ENCODE measurements at places on chromosomes 2 and 18.

DNA sequence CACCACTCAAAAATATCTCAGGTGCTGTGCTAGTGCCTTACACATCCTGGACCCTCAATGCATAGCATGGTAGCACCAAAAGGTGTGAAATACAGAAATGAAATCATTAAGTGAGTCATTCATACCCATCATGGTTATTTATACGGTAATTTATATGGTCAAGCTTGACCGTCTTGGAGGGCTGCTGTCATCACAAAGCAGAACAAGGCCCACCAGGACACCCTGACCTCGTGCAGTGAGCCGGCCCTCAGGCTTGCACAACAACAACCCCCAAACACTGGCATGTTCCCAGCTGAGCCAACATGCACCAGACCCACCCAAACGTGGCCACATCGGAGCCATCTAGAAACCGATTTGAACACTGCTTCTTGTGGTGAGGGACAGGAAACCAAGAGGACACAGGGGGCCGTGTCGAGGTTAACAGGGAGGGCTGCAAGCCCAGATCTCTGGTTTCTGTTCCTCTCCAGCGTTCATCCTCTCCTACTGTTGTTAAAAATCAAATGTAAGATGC is 378.5 kb upstream of the ID2 start:
- no peak for DNase-seq

DNA sequence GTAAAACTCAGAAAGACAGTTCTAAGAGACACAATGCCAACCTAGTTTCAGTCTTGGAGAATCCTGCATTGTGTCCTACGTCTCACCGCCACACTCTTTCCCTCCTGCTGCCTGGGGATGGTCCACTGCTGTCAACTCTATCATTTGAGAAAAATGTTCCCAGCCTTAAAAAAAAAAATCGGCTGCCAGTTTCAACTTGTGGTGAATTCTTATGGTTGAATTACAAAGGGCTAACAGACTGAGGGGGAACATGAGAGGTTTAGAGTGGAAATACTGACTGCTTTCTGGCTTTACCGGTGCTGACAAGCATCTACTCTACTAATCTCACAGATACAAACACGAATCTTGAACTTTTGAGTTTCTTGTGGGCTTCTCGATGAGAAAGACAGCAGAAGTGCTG is 74.0 kb downstream of the NAB1 start:
- no peak for DNase-seq

DNA sequence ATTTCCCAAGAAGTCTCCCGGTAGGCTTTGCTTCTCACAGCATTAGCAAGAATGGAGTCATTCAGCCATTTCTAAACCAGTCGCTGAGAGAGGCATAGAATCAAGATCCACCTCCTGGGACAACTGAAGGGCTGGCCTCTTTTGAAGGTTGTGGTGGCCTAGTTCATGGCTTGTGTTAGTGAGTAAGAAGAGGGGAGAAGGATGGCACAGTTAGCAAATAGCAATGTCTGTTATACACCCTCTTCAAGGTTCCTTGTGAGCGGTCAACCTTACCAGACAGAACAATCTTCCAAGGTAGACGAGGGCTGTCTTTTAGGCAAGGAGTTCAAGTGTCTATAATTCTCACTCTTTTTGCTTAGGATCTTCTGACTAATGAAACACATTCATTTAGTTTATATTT is 35.4 kb upstream of the DNAH7 start:
- no peak for DNase-seq

DNA sequence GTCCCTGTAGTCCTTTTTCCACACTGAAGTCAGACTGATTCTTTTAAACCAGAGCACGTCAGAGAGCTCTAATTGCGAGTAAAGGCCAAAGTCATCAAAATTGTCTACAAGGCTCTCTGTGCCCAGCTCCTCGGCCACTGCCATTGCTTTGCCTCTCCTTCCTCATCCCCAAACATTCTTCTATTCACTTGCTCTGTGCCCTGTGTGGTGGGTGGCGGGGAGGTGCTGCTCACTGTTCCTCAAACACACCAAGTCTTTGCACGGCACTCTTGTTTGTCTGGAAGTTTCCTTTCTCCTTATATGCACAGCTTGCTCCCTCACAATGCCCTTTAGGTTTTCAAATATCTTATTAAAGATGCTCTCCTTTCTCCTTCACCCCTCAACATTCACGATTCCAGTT is 100.1 kb upstream of the FSHR start:
- DNase-seq = no peak

DNA sequence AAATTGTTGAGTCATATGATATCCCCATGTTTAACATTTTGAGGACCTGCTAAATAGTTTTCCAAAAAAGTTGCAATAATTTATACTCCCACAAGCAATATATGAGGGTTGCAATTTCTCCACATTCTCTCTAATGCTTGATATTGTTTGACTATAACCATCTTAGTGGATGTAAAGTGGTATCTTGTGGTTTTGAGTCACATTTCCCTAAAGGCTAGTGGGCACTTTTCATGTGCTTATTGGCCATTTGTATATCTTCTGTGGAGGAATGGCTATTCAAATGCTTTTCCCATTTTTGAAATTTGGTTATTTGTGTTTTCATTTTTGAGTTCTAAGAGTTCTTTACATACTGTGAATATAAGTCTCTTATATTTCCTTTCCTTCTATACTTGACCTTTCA is 82.7 kb downstream of the SCG2 start:
- no peak for DNase-seq

DNA sequence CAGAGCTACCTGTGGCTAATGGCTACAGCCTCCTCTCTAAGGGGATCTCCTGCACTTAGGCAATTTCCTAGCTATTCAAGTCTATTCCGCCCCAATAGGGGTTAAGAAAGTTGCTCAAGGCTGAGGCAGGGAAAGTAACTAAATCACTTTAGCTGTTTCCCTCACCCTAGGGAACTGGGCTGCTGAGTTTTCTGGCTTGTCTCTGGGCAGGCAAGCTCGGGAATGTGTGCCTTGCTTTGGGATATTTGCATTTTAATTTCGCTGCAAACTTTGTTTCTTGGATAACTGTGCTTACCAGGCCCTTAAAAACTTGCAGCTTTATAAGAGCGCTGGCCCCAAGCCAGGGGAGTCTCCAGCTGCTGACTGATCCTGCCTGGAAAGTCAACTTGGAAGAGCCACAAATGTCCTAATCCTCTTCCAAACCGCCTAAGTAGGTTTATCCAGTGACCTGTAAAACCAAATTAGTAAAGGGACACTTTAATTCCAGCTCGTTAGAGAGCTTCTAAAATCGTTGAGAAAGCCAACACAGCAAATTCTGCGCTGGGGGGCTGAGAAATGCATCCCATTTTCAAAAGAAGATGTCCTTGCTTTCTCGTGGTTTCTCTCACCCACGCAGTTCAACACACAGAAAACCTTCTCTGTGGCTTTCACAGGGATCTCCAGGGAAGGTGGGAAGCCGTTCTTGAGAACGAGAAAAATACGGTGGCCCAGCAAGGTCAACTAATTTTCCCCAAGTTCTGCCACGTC is 59.5 kb upstream of the SP3 start:
- DNase-seq = no peak

GRCh38 chr2:68658266-68658665 is 14.9 kb downstream of the PROKR1 start:
- no peak for DNase-seq

DNA sequence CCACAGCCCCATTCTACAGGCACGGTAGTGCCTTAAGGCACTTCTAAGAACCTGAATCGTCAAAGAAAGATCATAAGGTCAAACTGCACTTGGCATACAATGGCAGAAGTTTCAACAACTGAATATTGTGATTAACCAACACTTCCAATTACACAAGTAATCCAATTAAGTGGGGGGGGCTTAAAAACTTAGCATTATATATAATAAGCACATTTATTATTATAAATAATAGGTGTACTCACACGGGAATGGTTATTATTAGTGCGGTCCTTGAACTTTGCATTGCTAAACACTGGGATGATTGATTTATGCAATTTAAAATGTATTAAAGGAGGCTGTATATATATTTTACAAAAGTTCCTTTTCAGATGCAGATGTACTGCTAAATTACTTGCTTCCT is 7.6 kb downstream of the APCDD1 start:
- no peak for DNase-seq

- DNase-seq = no peak
Measured at GRCh38 chr2:217293046-217293445, 433.2 kb upstream of the TNP1 start.

GRCh38 chr2:180124273-180125139 is 117.4 kb upstream of the CWC22 start:
- peak; percentile 32 for DNase-seq

- DNase-seq = no peak
Measured at GRCh38 chr2:136168720-136169119, 50.8 kb upstream of the CXCR4 start.

DNA sequence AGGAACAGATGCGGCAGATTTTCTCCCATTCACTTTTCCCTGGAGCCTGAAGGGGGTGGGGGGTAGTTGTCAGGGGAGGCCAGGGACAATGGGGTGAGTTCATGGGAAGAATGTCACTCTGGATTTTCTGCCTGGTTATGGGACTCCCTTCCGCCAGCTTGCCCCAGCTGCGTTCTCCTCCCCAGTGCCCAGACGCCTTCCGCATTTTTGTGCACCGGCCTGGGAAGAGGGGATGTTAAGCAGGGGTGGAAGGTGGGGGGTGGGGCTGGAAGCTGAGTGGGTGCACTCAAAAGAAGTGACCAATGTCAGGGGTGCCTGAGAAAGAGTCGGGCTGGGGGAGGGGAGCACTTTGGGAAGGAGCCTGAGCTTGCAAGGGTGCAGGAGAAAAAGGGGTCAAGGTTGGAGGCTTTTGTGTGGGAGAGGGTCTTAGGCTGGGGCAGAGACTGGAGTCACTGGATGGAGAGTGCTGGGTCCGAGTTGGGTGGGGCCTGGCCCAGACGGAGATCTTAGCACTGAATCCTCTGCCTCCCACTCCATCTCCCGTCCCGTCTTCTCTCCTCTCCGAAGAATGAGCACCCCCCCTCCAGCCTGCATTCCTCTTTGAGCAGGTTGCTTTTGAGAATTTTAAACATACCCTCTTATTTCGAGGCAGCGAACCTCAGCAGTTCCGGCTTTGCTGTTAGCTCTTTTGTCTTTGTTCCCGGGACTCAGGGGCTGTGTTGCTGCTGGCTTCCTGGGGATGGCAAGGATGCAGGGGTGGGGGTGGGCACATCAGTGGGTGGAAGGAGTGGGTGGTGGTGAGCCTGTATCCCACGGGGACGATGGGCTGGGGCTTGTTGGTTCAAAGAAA is 2.7 kb downstream of the IGFBP2 start:
- no peak for DNase-seq

GRCh38 chr18:57855551-57855950 is 52.4 kb upstream of the ATP8B1 start:
- DNase-seq = no peak

DNA sequence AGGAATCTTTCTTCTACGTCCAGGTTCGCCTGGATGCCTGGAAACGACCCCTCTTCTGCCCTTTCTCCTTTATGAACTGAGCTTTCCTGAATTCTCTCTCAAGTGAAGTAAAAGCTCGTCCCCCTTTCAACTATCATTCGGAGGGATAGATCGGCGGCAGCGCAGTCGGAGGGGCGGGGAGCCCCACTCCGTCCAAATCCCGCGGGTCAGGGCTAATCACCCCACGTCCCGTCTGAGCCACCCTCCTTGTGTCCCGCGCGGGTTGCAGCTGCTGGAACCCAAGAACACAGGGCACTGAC is 367 bp downstream of the FBXO48 start:
- no peak for DNase-seq

GRCh38 chr2:214127571-214127970 is 283.3 kb upstream of the VWC2L start:
- no peak for DNase-seq

GRCh38 chr2:63735931-63736330 is 105.8 kb upstream of the UGP2 start:
- DNase-seq = no peak

GRCh38 chr18:76495006-76495370 is at the start of gene ZNF516:
Gene ZNF516, minus strand, starts transcription at chr18:76495242. Its CDS starts 52,188 bp downstream, at chr18:76443054.
- peak; percentile 35 for DNase-seq

GRCh38 chr2:118697781-118698180 is 149.7 kb downstream of the EN1 start:
- DNase-seq = no peak
